Skeletal muscle tissue (tissue), 5 donors: ENCODE measurements at places on chromosomes 2 and 18. TPM values are rescaled to one million over a fixed set of nuclear protein-coding genes. Genes with fewer than 3 reads are reported as not detected.

The PDE1A gene
- 9.9 TPM for total RNA-seq

The EMILIN1 gene
- 61.6 TPM for total RNA-seq

The SMC6 gene
- total RNA-seq = 18.8 TPM

The IFIH1 gene
- 2.1 TPM for total RNA-seq

The PIKFYVE gene
- total RNA-seq = 22.4 TPM

The TTL gene
- 15.1 TPM for total RNA-seq

The GALM gene
- total RNA-seq = 18.3 TPM

The HDAC4 gene
- total RNA-seq = 23.5 TPM

The NYAP2 gene
- total RNA-seq = 0.52 TPM

The ACTR3 gene
- 40.7 TPM for total RNA-seq

The GPD2 gene
- total RNA-seq = 17.2 TPM

The PCARE gene
- under 0.01 TPM for total RNA-seq

The DARS1 gene
- total RNA-seq = 85.6 TPM

The SMYD1 gene
- total RNA-seq = 147 TPM

The MYL1 gene
- total RNA-seq = 6,507 TPM

The HOXD8 gene
- 18.8 TPM for total RNA-seq

The CFAP210 gene
- total RNA-seq = not detected

The DNAH7 gene
- under 0.01 TPM for total RNA-seq

The TFCP2L1 gene
- under 0.01 TPM for total RNA-seq

The DSC3 gene
- under 0.01 TPM for total RNA-seq

The HMSD gene
- not detected for total RNA-seq

The CXCR1 gene
- 0.52 TPM for total RNA-seq

The CRIM1 gene
- total RNA-seq = 44.9 TPM

The MALL gene
- total RNA-seq = 8.9 TPM

The SLC16A14 gene
- 2.6 TPM for total RNA-seq

The MAPK4 gene
- total RNA-seq = 5.7 TPM

The GRB14 gene
- 5.7 TPM for total RNA-seq

The DYNAP gene
- total RNA-seq = not detected

The ABHD1 gene
- total RNA-seq = not detected

The FOXD4L1 gene
- not detected for total RNA-seq

The SPAG16 gene
- total RNA-seq = 38.6 TPM

The WNT10A gene
- not detected for total RNA-seq

The DSG4 gene
- not detected for total RNA-seq

The ZNF892 gene
- 4.7 TPM for total RNA-seq

The RNF125 gene
- 9.4 TPM for total RNA-seq

The G6PC2 gene
- total RNA-seq = 1.0 TPM

The MARCO gene
- total RNA-seq = 0.52 TPM

The HRH4 gene
- not detected for total RNA-seq

The CHRNA1 gene
- 48.0 TPM for total RNA-seq

The WDCP gene
- total RNA-seq = 12.0 TPM

The FBXO15 gene
- 1.0 TPM for total RNA-seq

The SLC66A2 gene
- 20.4 TPM for total RNA-seq

The IL36B gene
- not detected for total RNA-seq

The EVX2 gene
- total RNA-seq = under 0.01 TPM

The PPP1R1C gene
- 1.6 TPM for total RNA-seq

The CCDC178 gene
- total RNA-seq = not detected

The ANTXR1 gene
- 86.6 TPM for total RNA-seq

The CDH19 gene
- 3.1 TPM for total RNA-seq
